ENCODE measurements at places on chromosomes 3 and 15.

DNA sequence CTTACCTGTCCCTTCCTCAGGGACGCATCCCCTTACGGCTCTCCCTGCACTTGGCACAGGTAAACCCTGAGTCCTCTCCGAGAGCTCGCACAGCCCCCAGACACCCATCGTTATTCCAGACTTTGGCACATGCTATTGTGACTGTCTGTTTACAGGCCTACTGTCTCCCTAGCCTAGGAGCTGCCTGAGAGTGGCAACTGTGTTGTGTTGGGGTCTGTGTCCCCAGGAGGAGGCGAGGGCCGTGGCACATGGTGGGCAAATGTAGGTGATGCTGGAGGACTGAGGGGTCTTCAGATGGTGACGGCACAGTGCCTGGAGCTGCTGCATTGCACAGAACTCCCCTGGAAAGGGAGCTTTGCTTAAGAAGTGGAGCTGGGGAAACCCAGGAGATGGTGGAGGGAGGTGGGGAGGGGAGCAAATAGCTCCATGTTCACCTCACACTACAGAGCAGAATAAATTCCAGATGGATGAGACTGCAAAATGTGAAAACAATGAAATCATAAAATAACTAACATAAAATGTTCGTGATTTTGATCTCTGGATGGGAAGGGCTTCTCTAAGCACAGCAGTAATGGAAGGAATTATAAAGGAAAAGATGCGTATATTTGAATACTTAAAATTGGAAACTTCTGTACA, 96.5 kb downstream of the SMAD6 start:
- no peak for DNase-seq

DNA sequence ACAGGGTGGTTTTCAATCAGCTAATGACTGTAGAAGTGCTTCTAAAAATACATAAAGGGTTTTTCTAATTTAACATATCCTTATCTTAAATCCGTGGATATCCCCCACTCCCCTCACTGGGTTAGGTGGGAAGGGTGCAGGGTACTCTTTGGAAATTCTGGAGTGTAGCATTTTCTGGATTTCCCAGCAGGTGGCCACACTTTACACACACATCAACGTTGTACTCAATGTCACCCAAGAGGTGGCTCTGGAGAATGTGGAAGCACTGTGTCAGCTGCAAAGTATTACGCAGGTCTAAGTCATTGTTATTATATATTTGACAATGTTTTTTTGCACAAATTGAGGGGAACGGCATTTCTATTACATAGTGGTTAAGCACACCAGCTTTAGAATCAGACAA, 168.8 kb downstream of the CHDH start:
- DNase-seq = no peak

DNA sequence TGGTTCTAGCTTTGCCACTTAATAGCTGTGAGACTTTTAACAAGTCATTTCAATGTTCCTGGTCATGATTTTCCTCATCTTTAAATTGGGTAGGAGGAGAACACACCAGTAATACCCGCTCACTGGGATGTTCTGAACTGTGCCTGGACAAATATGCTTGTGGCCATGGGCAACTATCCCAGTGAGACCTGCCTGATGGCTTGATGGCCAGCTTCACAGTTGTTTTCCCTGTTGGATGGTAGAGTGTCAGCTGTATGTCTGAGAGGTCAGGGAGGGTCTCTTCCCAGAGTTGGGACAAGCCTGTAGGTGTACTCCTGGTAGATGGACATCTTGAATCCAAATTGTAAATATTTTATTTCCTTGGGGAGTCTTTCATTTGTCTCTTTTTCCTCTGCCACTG, 92.5 kb upstream of the PFN2 start:
- DNase-seq = no peak

DNA sequence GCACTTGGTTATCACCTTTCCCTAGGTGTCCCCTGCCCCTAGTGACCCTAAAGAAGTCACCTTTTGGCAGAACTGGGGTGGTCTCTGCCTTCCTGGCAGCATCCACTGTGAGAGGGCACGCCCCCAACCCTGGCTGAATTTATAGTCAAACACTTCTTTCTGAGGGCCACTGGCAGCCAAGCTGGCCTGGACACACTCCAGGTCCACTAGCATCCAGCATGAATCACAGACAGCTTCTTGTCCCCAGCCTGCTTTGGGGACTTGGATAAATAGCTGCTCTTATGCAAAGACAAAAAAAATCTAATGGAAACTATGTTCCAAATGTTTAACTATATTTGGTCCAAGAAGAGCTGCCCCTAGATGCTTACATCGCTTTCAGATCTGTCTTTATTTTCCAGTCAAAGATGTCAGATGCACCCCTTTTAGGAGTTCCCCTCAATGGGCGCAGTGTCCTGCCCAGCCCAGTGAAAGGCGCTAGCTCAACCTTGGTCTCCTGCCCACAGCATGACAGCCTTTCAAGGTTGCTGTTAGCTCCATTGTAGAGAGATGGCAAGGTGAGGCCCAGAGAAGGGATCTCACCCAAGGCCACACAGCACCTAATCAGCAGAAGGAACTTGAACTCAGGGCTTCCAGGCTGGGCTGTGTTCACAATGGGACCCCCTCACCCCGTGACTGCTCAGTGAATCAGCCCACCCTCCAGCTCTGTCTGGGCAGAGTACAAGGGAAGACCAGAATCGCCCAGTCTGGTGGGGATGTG, 7.0 kb downstream of the RASL12 start:
- DNase-seq = no peak

- DNase-seq = no peak
These were observed 10.4 kb upstream of the ZFYVE19 start for GRCh38 chr15:40796512-40796911.
